Right ventricle myocardium superior (tissue), 1 donor: ENCODE measurements at places on chromosomes 4 and X. TPM values are rescaled to one million over a fixed set of nuclear protein-coding genes. Genes with fewer than 3 reads are reported as not detected.

DNA sequence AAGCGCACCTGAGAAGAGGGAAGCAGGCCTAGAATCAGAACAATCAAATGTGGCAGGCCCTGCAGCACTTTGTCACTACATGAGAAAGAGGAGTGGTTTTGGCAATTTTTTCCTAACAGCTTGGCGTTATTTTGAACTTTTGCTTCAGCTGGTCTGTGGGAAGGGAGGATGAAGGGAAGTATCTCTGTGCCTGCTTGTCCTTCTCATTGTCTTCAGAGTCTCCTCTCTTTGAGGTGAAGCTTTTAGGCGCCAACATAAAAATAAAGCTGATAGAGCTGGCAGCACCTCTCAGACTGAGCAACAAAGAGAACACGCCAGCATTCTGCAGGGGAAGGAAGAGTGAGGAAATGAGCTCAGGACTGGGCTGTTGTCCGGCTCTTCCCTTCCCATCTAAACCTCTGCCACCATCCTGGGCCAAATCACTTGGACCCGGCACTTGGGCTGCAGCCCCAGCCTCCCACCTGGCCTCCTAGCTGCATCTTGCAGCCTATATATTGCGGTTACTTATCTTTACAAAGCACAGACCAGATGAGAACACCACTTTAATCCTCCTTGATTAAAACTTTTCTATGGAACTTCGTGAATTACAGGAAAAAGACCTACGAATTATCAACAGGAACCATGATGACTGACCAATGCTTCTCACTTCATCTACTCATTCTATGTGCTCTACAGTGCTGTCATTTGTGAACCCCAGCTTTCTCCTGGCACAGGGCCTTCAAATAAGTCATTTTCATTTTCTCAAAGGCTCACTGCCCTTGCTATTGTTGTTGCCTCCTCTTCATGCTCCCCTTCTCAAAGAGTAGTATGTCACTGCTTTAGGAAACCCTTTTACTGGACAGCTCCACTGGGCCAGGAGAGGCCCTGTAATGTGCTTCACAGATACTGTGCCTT, 476.4 kb upstream of the HS3ST1 start:
- DNase-seq, result no peak

GRCh38 chr4:134537701-134538100, 336.1 kb upstream of the PABPC4L start:
- no peak for DNase-seq

GRCh38 chrX:105738162-105738561, 84.2 kb upstream of the NRK start:
- no peak for DNase-seq

DNA sequence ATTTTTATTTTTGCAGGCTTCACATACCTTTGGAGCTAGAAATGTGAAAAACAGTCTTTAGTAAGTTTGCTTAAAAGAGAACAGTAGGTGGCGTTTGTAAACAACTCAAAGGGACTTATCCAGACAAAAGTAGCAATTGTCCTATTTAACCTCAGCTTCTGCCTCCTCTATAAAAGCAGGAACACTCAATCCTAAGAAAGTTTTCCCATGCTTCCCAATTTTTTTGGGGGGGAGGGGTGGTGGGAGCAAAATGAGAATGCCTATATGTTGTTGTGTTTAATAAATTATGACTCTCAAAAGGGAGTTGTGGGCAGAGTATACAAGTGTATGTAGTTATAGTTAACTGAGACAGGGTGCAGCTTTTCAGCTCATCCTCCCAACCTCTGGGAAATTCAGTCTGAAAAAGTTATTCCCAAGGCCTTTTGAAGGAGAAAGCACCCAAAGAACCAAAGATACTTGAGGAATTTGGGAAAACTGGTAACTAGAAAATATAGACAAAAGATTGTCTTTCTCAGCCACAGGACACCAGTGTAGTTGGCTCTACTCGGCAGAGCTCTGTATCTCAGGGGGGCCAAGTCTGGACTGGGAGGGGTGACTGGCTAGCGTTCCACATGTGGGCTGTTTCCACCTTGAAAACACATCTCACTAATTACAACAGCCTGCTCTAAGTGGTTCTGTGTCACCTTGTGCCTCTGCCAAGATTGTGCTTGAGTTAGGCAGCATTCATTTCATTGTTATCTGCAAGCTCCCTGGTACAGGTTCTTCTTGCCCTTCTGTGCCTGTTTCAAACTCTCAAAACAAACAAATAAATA, 2.8 kb downstream of the SFRP2 start:
- DNase-seq, result no peak

DNA sequence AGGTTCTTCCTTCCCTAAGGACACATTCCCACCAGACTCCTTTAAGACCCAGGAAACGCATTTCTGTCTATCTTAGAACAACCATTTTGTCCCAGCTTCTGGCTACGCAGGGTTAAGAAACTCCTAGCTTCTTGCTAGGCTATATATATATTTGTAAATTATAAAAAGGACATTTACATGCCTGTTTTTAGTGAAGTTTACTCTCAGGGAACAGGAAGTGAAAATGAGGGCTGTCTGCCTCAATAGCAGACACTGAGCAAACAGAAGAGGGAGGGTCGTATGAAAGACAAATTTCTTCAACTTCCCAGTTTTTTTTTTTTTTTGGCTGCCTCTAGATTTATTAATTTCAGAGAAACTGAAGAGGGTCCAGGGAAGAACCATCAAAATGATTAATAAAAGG, 9.3 kb upstream of the FRMPD3 start:
- no peak for DNase-seq

DNA sequence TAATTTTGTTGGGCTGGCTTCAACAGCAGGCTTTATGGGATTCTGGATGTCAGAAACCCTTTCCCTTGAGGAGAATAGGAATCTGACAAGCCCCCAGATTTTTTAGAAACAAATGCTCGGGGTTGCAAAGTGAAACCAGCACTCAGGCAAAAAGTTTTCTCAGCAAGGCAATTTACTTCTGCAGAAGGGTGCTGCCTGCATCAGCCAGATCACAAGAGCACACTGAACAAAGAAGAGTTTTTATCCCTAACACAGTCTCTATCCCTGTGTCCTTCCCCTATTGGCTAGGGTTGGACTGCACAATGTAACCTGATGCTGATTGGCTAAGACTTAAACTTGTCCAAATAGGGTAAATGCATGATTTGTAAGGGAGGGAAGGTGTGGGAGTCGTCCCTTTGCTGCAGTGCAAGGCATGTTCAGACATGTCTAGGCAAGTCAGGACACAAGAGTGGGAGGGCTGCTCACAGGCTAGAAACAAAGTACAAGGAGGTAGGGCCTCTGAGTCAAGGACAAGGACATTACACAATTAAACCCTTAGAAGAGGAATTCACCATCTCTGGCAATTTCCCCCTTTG, 175.8 kb downstream of the CCNG2 start:
- no peak for DNase-seq

DNA sequence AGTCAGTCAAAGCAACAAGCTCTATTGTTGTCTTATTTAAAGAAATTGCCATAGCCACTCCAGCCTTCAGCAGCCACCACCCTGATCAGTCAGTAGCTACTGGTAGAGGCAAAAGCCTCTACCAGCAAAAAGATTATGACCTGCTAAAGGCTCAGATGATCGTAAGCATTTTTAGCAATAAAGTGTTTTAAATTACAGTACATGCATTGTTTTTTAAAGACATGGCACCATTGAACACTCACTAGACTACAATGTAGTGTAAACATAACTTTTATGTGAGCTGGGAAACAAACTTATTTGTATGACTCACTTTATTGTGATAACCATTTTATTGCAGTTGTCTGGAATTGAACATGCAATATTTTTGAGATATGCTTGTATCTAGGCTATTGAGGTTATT, 32.3 kb upstream of the DYNLT3 start:
- no peak for DNase-seq

- no peak for DNase-seq
These were observed 13.4 kb upstream of the PCSK1N start for GRCh38 chrX:48848847-48849246.

DNA sequence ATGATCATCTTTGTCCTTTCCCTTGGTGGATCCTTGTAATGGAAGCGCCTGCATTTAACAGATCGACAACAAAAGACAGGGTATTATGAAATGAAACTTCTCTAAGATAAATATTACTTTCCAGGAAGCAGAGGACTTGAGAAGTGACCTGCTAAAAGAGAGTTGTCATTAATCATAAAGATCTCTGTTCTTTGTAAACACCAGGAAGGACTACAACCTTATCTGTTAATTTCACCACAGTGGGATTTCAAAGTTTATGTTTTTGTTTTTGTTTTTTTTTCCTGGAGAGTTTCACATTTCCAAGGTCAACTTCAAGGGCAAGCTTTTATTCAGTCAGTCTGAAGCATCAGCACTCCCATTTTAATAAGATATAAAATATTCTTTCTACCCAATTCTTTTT, 170.9 kb downstream of the RCHY1 start:
- DNase-seq, result no peak

DNA sequence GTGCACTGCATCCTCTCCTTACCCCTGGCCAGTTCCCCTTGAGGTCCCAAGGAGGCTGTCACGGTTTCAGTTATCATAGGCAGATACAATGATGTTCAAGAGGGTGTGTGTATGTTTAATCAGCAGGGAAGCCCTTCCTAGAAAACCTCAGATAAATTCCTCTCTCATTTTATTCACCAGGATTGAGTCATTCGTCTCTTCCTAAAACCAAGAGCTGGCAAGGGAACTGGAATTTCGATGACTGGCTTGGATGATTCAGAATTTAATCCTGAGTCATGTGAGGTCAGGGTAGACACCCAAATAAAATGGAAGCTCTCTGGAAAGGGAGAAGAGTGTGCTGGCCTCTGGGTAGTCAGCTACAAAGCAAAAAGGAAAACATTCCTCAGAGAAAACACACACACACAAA, 106.2 kb upstream of the RAPGEF2 start:
- no peak for DNase-seq

GRCh38 chr4:120839974-120840751, 82.4 kb downstream of the PRDM5 start:
- peak; percentile 57 for DNase-seq

DNA sequence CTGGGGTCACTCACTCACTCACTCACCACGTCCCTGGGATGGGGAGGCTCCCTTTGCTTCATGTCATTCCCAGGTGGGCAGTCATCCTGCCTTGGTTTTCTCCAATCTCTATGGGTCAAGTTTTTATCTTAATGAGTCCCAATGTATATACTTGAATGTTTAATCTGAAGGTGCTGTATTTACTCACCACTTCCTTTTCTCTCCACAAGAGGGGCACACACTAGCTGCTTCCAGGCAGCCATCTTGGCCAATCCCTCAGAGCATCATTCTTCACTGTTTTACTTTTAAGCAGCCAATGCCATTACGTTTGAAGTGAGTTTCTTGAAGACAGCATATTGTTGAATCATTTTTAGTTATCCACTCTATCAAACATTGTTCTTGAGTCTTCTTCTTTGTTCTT, 153.4 kb upstream of the ARSJ start:
- no peak for DNase-seq

GRCh38 chr4:55036405-55036804, 89.0 kb downstream of the KDR start:
- no peak for DNase-seq

DNA sequence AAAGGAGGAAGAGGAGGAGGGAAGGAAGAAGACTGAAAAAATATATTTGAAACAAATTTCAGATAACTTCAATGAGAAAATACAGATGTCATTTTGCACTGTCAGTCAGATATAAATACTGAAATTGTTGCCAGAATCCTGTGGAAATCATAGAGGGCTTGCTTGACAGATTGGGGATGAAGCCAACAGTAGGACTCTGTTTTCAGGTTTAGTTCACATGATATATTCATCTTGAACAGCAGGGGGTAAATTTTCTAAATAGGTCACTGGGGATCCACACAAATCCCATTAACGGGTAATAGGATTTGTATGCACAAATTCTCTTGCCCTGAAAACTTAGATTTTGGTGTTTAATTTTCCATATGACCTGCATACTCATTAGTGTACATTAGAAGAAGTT, 103.3 kb upstream of the PCDH18 start:
- DNase-seq, result no peak

- no peak for DNase-seq
These were observed 27.4 kb upstream of the TMPRSS11B start for GRCh38 chr4:68272860-68273259.

DNA sequence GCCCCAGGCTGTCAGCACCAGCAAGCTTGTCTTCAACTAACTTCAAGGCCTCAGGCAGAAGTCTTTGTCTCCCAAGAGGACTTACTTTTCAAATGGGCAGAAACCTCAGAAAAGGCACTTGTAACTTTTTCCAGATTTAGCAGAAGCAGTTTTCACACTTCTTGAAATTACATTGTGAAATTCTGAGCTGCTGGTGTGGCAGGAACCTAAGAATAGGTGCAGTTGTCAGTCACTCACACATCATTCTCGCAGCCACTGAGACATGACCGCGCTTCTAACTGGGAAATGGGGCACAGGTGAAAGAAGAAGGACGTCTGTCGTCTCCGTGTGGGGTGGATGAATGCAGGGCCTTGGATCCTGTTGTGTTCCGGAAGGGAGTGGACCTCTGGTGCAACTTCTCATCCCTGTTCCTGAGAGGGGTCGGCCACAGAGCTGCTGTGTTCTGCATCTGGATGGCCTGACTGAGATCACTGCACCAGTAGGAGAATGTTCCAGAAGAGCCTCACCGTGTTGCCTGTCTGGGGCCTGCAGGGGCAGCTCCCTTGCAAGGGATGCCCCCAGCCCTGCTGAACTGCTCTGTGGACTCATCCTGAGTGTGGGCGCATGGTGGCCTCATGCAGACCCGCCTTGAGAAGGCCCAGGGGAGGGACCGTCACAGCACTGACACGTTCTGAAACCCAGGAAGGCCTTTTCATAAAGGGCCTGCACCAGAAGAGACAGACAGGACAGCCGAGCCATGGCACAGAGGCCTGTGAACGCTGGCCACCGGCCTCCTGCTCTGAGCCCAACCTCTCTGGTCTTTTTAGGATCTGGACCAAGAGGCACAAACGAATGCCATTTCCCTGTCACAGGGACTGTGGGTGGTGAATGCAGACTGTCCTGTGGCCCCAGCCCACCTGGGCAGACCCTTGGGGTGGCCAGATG, 18.7 kb downstream of the NAT8L start:
- DNase-seq, result no peak

DNA sequence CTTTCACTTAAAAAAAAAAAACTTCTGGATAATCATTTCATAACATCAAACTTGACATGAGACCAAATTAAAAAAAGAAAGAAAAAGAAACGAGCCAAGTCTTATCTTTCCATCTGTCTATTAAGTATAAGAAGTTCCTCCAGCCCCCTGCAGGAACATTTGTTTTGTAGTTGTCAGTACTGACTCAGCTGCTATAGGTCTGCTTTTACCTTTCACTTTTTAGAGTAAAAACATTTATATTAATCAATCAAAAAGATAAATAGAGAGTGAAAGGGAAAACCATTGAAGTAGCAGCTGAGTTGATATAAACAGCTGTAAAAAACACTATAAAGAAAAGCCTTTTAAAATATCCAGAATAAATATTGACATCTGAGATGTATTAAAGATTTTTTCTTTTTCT, 46.1 kb downstream of the CCDC158 start:
- DNase-seq, result no peak

GRCh38 chr4:56871371-56871866, 36.3 kb upstream of the REST start:
- DNase-seq, result no peak

GRCh38 chr4:3115637-3116270, 41.3 kb downstream of the HTT start:
- no peak for DNase-seq

RHOXF2 gene
- not detected for total RNA-seq

CXCL10 gene
- total RNA-seq, result not detected

PLA2G12A gene
- 59.1 TPM for total RNA-seq

MXRA5 gene
- 1.3 TPM for total RNA-seq

ETDB gene
- total RNA-seq, result not detected

TGIF2LX gene
- not detected for total RNA-seq

HSFX4 gene
- not detected for total RNA-seq

NUDT6 gene
- total RNA-seq, result 16.1 TPM

QRFPR gene
- 0.78 TPM for total RNA-seq

PRSS12 gene
- total RNA-seq, result not detected
